ENCODE measurements at places on chromosomes 4 and X.

GRCh38 chrX:13452283-13452682, 117.1 kb upstream of the EGFL6 start:
- DNase-seq, result no peak

GRCh38 chrX:16462912-16463311, 187.0 kb upstream of the S100G start:
- no peak for DNase-seq

DNA sequence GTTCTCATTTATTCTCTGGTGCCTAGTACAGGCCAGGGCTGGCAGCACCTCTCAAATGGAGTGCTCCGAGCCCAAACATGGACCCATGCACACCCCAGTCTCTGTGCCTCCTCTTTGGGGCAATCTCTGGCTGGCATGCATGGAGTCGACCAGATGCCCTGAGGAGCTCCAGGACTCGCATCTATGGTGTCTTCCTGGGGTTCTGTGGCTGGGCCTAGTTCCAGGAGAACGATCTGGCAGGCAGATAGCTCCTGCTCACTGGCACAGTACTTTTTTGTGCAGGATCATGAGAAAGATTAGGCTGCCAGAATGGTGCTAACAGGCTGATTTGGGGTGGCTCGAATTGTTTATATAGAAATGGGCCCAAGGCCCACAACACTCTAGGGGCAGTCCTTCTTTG, 72.0 kb upstream of the PJA1 start:
- DNase-seq, result no peak

- no peak for DNase-seq
These were observed 137.6 kb upstream of the SPIN4 start for GRCh38 chrX:63488546-63489373.

DNA sequence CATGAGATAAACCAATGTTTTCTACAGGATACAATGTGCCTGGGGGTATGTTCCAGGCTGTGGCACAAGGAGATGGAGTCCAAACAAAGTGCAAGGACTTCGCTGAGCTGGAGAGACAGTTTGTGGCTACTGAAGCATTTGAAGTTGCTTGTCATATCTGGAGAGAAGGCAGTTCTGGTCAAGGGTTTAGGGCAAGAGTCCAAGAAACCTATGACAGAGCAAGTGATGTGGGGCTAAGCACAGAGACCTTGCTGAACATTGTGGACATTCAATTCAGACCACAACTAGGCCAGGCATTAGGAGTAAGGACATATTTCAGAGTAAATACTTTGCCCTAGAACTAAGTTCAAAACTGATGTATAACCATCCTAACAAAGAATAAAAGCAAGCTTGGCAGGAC, 34.8 kb downstream of the MAGED4B start:
- DNase-seq, result no peak

DNA sequence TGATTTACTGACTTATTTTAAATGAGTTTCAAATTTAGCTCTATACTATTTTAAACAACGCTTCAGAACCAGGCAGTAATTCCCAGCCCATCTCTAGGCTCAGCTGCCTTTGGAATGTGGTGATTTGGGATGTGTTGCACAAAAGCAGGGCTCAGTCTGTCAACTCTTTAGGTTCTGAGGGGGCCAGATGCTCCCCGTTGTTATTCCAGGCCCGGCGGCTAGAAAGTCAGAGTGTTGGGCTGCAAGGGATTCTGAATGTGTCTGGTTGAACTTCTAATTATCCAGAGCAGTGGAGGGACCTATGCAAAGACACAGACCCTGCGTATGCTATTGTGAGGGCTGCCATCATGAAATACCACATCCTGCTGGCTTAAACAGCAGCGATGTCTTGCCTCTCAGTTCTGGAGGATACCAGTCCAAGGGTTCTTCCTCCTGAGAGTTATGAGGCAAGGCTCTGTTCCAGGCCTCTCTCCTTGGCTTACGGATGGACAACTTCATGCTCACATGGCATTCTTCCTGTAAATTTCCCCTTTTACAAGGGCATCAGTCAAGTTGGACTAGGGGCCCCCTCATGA, 123.2 kb upstream of the TRIM2 start:
- DNase-seq, result no peak

GRCh38 chrX:2498781-2499302, 1.9 kb downstream of the DHRSX start:
- no peak for DNase-seq

DNA sequence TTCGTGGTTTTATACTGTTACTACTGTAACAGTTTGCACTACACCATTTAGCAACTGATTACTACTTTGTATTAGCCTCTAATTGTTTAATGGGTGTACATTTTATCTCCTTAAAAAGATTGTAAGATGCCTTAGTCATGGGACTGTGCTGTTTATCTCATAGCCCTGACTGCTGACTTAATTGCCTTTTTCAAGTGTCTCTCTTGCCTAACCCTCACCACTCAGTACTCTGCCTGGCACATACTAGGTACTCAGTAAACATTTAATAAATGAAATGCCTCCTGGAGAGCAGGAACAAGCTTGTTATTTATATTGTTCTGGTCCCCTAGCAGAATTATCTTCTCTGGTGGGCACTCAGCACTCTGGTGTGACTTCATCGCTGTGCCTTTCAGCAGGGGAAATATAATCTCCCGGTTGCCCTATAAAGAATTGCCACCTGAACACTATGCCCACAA, 1.7 kb upstream of the STIM2 start:
- no peak for DNase-seq

GRCh38 chrX:12891915-12892506, 14.4 kb upstream of the TLR8 start:
- no peak for DNase-seq

GRCh38 chrX:67587946-67588624, 44.3 kb downstream of the AR start:
- DNase-seq, result no peak

- no peak for DNase-seq
These were observed 17.5 kb downstream of the CFAP99 start for GRCh38 chr4:2436301-2436700.

- DNase-seq, result no peak
These were observed 48.0 kb downstream of the PPP2R2C start for GRCh38 chr4:6424425-6424824.

DNA sequence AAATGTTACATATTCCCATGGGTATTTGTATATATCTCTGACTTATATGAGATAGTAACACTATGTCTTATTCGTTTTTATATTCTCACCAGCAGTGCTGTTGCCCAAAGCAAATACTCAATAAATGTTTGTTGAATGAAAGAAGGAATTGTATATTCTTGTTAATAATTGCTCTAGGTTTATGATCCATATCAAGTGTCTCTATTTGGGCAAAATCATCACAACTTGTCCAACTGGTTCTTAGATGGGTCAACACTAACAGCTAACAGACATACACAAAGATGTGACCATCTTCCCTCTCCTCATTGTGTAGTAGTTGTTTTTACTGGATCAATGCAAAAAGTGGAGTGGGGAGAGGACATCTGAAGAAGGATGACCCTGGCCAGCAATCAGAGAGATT, 6.6 kb upstream of the APLN start:
- no peak for DNase-seq

- DNase-seq, result no peak
These were observed 53.0 kb downstream of the ARSF start for GRCh38 chrX:3094261-3094660.

GRCh38 chrX:122591546-122591945, 592.5 kb upstream of the GRIA3 start:
- DNase-seq, result no peak

GRCh38 chr4:20395160-20395773, 143.6 kb downstream of the SLIT2 start:
- DNase-seq, result peak; percentile 8

DNA sequence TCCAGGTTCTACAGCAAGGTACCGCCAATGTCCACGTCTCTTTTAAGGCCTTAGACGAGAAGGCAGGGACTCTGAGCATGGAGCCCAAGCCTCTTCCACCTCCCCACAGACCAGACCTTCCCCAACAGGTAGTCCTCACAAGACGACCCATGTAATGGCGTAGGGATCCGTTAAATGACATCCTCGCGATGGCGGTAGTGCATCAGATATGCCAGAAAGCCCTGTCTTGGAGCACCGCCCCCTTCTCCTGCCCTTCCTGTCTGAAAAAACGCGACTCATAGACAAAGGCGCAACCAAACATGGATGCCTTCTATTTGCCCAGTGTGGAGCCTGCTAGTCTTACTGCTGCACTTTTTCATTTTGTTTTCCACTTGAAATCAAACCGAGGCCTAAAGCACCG, 185.4 kb downstream of the OR13H1 start:
- no peak for DNase-seq

GRCh38 chrX:154991039-154991438, 31.5 kb downstream of the F8 start:
- DNase-seq, result no peak

DNA sequence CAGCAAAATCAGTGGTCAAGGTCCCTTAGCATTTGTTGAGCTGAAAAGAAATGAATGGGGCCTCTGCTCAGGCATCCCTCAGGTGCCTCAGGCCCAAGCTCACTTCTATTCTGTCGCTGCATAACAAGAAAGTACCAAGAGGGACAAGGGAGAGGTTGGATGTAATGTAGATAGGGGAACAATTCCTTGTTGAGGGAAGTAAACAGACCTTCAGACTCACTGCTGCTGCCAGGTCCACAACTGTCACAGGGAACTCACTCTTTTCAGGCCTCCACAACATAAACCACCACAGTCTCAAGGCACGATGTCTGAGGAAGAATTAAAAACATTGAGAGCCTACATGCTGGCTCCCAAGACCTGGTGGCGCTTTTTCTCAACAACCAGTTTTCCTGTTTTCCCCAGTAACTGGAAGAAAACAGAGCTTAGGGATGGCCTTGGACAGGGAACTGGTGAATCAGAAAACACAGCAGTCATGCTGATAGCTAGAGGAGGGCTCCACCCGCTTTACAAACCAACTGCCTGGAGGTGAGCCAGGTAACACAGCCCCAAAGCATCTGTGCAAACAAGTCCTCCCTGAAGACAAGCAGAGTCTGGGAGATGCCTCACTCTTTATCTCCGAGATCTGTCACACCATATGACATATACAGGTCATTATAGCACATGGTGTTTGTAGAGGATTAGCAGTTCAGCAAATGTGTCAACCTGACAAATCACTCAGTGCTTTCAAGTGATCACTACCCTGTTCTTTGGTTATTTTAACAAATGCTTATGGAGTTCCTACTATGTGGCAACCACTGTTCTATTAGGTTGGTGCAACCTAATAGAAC, 14.3 kb upstream of the AWAT1 start:
- no peak for DNase-seq

DNA sequence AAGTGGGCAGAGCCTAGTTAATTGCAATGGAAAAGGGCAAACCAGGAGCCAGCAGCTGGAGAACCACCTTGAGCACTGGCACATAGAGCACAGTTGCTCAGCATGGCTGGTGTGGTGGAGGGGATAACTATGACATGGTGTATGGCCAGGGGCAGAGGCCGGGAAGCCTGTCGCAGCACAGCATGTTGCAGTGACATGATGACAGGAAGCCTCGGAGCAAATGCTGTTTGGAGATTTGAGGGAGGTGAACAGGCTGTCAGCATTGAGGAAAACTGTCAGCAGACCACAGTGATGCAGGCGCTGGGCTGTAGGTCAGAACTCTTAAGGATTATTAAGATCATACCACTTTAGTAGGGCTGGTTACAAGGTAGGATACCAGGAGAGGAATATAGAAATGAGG, 228.7 kb downstream of the CBR4 start:
- no peak for DNase-seq

- DNase-seq, result no peak
These were observed 24.7 kb downstream of the TAB3 start for GRCh38 chrX:30864383-30864785.

DNA sequence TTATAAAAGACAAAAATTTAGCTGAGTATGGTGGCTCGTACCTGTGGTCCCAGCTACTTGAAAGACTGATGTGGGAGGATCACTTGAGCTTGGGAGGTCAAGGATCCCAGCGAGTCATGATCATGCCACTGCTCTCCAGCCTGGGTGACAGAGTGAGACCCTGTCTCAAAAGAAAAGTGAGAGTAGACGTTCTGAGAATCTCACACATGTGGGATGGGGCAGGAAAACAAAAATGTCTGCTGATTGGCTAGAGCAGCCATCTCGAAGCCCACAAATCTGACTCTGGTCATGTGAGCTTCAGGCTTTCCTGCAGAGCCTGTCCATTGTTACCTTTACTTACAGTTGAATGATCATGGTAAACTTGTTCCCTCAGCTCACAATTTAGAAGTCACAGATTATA, 23.1 kb upstream of the SLC9A7 start:
- no peak for DNase-seq

DNA sequence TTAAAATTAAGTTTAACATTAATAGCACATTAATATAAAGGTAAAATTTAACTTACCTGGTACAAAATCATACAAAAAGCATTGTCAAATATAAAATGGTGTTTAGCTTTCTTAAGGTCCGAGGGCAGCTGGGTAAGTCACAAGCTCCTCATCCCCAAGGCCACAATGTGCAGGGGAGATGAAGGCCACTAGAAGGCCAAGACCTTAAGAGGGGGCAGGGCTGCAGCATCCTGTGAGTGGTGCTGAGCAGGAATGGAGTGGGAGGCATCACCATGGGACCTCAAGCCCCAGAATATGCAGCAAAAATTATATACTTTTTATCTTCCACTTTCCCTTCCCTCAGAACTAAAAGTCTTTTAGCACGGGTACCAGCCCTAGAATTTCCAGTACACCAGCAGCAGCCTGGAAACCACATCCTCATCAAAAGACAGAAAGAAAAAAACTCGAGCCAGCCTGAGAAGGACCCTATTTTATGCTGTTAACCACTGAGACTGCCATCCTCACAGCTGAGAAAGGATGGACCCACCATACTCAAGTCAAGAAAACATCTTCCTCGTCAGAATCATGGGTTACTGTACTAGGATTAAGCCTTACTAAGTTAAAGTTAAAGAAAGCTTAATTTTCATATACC, 13.0 kb upstream of the RHOXF2 start:
- no peak for DNase-seq

DNA sequence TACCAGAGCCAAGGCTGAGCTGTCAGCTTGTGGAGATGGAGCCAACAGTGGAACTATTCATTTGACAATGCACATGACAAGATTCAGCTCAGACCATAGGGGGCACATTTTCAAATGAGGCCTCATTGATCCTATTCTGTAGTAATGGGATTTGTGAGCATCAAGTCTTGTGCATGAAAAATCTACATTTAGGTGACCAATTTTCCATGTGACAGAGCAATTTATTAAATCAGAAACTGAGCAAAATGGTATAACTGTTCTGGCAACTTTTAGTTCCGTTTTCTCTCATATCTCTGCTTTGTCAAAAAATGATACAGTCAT, 108.5 kb upstream of the PCDH18 start:
- DNase-seq, result no peak

Data from germinal center (tissue), 1 donor.